ENCODE measurements at places on chromosomes 3 and 15. TPM values are rescaled to one million over a fixed set of nuclear protein-coding genes. Genes with fewer than 3 reads are reported as not detected.
A peak's percentile ranks its signal among the peaks of the same experiment; 100 is the strongest.

Gene CPLX3
- total RNA-seq, result 0.66 TPM

Gene SLC27A2
- 9.4 TPM for total RNA-seq

Gene PEX5L
- total RNA-seq, result 7.0 TPM

Gene DAPK2
- total RNA-seq, result 3.9 TPM

DNA sequence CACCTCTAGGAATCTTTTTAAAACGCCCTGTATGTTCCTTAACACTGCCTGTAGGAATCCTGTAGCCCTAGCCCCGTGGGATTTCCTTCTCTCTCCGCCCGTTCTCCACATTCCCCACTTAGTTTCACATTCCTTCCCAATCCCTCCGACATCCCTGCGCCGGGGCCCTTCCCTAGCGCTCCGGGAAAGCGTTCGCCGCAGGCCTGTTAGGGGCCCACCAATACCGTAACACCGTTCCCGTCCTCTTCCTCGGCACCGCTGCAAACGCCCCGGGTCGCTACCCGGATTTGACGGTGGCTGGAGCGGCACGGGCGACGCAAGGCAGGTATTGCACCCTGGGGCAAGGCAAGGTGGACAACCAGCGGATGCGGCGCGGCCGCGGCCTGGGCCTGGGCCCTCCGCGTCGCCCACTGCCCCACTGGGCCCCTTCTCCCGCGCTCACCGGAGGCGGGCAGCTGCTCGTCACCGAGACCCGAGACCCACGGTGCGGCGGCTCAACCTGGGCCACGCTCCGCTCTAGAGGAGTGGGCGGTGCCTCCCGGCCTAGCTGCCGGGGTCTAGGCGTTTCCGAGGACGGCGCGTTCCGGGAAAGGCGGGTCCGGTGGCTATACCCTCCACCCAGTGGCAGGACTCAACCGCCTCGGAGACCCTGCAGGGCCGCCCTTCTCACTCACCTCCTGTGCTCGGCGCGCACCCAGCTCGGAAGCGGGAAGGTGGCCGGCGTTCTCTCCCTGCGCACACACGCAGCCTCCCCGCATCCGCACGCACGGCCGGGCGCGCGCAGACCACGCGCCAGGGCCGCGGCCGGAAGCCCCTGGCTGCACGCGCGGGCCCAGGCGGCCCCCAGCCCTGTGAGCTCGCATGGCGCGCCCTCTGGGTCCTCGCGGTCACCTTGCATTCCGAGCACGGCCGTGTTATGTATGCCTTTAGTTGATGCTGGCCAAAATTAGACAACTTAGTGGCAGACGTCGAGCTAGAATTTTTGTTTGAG, at the start of gene B3GALNT1:
Gene B3GALNT1, minus strand, starts transcription at position 789 of the 991 bp plus-strand sequence. CDS start 18,595 bp downstream, outside the sequence.
- H3K4me1 ChIP-seq, result 0 out of 2 replicates have a peak, but pooled peaks cover 6% of the 10 kb centered on the region
- peak within 1 kb of the TSS; percentile 62 for H3K4me3 ChIP-seq
- H3K27me3 ChIP-seq, result peaks cover 29% of the 10 kb centered on the region
- no peak within 1 kb of the TSS for H3K27ac ChIP-seq
- peak; percentile 87 for DNase-seq

- H3K27me3 ChIP-seq, result no peaks in the 10 kb centered on the region
- no peaks in the 10 kb centered on the region for H3K4me1 ChIP-seq
- no peaks in the 10 kb centered on the region for H3K36me3 ChIP-seq
- H3K4me3 ChIP-seq, result no peak overlapping the region
These were observed 25.8 kb upstream of the PIAS1 start for GRCh38 chr15:68028137-68028887.

- no peak overlapping the region for H3K4me3 ChIP-seq
- H3K4me1 ChIP-seq, result no peaks in the 10 kb centered on the region
- no peaks in the 10 kb centered on the region for H3K27me3 ChIP-seq
- DNase-seq, result no peak
- H3K36me3 ChIP-seq, result no peaks in the 10 kb centered on the region
These were observed 123.2 kb downstream of the PLD1 start for GRCh38 chr3:171687064-171687463.

- no peak overlapping the region for H3K27ac ChIP-seq
- H3K4me3 ChIP-seq, result no peak overlapping the region
- DNase-seq, result no peak
- H3K36me3 ChIP-seq, result no peaks in the 10 kb centered on the region
- H3K27me3 ChIP-seq, result peaks cover 3% of the 10 kb centered on the region
- H3K4me1 ChIP-seq, result peaks cover 10% of the 10 kb centered on the region
These were observed 177.1 kb upstream of the UMPS start for GRCh38 chr3:124553178-124553577.

- no peak overlapping the region for H3K4me3 ChIP-seq
- no peaks in the 10 kb centered on the region for H3K27me3 ChIP-seq
- DNase-seq, result no peak
These were observed 27.2 kb upstream of the TNFSF10 start for GRCh38 chr3:172550347-172550943.

GRCh38 chr3:146404436-146404835, 64.9 kb downstream of the PLSCR2 start:
- H3K27me3 ChIP-seq, result no peaks in the 10 kb centered on the region
- H3K4me1 ChIP-seq, result 0 out of 2 replicates have a peak, but pooled peaks cover 14% of the 10 kb centered on the region
- no peaks in the 10 kb centered on the region for H3K36me3 ChIP-seq
- no peak for DNase-seq
- H3K4me3 ChIP-seq, result no peak overlapping the region
